Left ventricle myocardium superior (tissue), 1 donor: ENCODE measurements at places on chromosomes 2 and 18.

- peak; percentile 94 for DNase-seq
Observed at GRCh38 chr18:48951448-48952286, 902 bp upstream of the SMAD7 start.

DNA sequence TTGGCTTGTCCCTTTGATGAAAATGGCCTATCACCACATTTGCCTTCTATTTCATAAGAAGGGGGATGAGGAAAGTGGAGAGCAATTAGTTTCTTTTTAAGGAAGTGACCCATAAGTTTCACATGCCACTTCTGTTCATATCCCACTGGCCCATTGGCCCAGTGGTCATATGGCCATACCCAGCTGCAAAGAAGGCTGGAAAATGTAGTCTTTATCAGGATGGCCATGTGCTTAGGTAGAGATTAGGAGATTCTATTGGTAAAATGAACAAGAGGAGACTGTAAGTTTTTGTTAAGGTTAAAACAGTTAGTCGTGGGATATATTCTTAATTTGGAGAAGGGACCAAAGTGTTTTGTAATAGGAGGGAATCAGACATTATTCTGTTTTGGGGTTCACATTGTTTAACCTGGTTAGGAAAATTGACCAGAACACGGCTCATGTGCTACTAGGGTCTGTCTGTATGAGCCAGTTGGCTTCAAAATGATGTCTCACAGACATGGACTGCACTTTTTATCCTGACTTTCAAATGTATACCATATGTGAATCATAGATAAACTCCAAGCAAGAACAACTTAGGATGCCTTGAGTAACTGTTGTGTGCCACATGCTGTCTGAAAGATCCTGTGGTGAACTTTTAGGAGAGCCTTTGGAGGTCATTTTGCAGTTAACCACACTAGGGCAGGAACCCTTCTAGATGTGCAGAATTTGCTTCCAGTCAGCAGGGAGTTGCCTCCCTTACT is 17.3 kb downstream of the PLCL1 start:
- DNase-seq: no peak

- no peak for DNase-seq
Observed at GRCh38 chr2:75605770-75606529, 40.6 kb upstream of the MRPL19 start.

DNA sequence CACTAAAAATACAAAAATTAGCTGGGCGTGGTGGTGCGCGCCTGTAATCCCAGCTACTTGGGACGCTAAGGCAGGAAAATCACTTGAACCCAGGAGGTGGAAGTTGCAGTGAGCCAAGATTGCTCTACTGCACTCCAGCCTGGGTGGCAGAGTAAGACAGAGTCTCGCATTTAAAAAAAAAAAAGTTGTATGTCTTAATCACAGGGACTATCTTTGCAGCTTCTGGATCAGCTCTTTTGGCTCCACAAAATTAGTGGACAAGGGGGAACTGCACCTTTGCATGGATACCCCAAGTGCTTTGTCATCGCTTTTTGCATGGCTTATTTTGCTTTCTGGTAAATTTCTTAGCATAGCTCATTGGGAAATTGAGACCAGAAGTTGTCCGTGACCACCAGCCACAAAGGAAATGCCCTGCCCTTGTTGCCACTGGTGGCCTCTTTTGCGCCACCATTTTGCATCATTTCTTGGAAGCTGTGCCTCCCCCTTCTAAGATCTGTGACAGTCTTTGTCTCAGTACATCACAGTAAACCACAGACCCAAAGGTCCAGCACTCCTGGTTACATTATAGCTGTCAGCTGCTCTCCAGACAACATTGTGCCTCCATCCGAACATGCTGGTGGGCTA is 43.9 kb upstream of the PCBP1 start:
- DNase-seq: no peak

DNA sequence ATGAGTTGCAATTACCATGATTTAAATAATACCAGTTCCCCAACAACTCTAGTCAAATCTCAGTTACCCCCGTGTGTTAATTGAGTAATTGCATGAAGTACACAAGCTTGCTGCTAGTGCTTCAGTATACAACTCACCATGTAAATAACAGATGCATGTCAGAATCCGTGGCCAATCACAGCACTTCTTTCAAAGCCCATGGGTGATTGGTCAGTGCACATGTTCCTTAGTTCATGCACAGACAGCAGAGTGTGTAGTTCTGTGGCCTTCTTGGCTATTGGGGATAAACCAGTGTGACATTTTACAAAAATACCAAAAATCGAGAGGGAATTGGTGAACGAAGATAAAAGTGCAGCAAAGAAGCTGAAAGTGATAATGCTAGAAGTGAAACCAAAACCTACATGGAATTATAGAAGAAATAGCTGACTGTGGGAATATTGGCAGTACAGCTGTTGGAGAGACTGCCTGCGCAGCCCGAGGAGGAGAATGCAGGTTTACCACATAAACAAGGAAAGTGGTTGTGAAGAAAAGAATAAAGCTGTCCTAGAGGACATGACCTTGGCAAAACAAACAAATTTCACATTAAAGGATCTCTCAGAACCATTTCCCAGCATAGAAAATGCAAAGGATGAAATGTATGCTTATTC is 59.4 kb downstream of the NEDD4L start:
- DNase-seq: no peak

DNA sequence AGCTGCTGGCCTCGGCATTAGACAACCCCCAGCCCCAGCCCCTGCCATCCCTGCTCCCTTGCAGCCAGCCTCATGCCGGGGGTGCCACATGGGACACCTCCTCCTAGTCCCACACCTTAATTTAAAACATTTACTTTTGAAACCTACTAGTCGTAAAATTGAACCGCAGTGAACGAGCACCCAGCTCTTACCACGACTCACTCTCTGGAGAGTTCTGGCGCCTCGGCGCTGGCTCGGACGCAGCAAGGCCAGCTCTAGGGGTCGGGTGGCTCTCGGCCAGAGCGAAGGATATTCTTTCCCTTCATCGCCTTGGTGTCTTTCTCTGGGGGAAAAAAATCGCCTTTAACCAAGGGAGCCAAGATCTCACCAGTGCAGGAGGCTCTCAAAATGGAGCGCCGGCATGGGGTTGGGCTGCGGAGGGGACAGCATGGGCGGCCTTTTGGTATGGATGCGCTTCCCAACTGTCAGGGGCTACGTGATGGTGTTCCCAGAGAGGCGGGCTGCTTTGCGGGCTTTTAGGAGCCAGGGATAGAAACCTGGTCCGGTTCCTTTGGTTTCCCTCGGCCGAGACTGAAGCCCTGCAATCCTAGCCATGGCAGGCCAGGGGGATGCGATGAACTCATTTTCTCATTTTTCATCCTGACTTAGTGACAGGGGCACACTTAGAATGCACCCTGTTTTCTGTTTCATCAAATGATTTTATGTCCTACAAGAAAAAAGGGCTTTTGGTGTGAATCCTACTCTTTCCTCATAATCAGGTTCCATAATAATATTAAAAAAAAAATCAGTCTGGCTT is 2.0 kb downstream of the HPCAL1 start:
- peak; percentile 33 for DNase-seq

GRCh38 chr2:183868707-183869106 is 729.6 kb upstream of the ZNF804A start:
- no peak for DNase-seq
